Activated CD4-positive, alpha-beta T cell treated with anti-CD3 and anti-CD28 coated beads, Interleukin-2, amount 10 ng/mL, durations not matched to agents 24 days and 14 days (primary cell): ENCODE measurements at places on chromosomes 4 and X. TPM values are rescaled to one million over a fixed set of nuclear protein-coding genes. Genes with fewer than 3 reads are reported as not detected.

Gene NR0B1
- not detected in 2 replicates for total RNA-seq

Gene TRIM60
- not detected in 2 replicates for total RNA-seq

Gene KCND1
- total RNA-seq: 2.5 and 3.5 TPM in 2 replicates

- DNase-seq: no peak
These were observed 146.6 kb downstream of the AASDH start for GRCh38 chr4:56240554-56241174.

- no peak for DNase-seq
These were observed 250.3 kb upstream of the FAM47A start for GRCh38 chrX:34382416-34382815.

Gene RPS6KA6
- not detected in 2 replicates for total RNA-seq

Gene RASGEF1B
- 3.9 and 5.5 TPM in 2 replicates for total RNA-seq

DNA sequence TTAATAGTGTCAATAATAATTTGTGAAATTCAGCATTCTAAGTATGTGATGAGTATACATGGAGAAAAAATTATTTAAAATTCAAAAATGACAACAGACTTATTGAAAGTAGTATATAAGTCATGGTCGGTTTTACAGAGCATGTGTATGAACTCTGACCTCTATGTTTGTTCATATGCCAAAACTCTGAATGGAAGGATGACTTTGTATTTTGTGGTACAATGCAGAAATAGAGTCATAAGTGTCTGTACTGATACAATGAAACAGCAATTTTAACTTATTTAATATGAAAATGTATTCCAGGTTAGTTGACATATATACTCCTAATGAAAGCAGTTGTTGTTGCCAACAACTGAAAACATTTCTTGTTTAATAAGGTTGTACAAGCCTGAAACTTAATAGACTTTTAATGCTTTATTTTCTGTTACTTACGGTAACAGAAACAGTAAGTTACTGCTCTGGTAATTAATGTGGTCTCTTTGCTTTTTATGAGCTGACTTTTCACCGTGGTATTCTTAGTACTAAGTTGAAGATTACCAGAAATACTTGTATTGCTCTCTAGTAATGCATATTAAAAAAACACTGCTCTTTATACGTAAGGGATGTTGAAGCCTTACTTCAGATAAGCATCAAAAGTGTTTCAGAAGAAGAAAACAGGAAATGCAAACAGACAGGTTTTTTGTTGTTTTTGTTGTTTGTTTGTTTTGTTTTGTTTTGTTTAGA lies 1.9 kb downstream of the UBE2K start:
- no peak for DNase-seq

Gene FMR1NB
- total RNA-seq: not detected in 2 replicates

Gene PTCHD1
- total RNA-seq: not detected in 2 replicates

DNA sequence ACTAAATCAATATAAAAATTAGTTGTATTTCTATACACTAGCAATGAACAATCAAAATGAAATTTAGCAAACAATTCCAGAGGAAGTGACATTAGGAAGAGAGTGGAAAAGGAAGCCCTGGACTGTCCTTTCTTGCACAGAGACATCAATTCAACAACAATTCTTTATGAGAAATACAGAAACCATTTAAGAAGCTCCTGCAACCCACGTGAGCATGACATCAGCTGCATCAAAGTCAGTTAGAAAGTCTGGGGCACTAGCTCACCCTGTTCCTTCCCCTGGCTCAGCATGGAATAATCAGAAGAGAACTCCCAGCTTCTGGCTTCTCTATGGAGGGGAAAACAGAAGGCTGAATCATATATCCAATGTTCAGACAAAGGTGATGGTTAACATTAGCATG lies 48.6 kb upstream of the STARD8 start:
- no peak for DNase-seq

Gene ATP7A
- 7.6 and 8.1 TPM in 2 replicates for total RNA-seq

Gene TMEM150C
- not detected in 2 replicates for total RNA-seq

Gene GPR50
- total RNA-seq: not detected in 2 replicates

DNA sequence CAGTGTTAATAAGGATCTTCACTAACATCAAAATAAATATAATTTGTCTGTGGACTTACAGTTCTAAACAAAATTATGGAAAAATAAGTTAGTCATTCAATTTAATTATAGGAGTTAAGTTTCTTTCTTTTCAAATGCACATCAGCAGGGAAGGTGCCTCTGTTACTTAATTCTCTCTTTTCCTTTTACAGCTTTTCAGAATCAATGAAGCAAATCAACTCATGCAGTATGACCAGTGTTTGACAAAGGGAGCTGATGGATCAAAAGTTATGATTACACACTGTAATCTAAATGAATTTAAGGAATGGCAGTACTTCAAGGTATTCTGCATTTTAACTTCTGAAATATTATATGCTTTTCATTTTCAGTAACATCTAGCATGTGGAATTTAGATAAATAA lies 15.9 kb downstream of the HMGB2 start:
- no peak for DNase-seq

- DNase-seq: no peak
These were observed 1.4 kb downstream of the PDZD4 start for GRCh38 chrX:153828723-153829548.

DNA sequence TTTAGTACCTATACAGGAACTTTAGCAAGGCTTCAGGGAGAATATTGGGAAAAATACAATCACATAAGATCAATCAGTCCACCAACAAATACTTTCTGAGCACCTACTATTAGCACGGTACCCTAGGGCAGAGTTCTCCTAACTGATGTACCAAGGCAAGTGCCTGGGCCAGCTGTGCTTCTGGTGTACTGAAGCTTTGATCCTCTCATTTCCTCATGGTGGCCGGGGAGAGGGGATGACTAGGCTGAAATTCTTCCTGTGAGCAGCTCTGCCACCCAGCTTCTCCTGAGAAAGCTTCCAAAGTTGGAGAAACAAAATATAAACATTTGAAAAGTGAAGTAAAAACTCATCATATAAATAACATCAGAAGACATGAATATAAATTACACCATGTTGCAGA lies 49.3 kb upstream of the ATOH1 start:
- DNase-seq: no peak

Gene FRMD7
- total RNA-seq: not detected in 2 replicates

DNA sequence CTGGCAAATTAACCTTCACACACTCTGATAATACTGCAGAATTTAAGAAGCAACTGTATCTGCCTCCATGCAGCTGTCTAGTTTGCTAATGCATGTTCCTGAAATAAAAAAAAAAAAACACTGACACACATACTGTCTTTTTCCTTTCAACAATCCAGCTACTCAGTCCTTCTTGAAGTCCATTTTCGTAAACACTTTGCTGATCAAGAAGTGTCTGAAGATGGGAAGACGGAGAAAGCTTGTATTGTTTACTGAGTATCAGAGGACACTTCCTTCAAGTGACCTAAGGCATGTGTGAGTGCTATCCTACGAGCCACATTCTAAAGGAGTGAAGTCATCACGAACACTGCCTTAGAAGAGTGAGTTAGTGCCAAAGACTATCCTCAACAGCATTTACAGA lies 82.6 kb downstream of the LUZP4 start:
- DNase-seq: no peak

- no peak for DNase-seq
These were observed 197.1 kb upstream of the PDE5A start for GRCh38 chr4:119825696-119826095.

- no peak for DNase-seq
These were observed 225.8 kb upstream of the TEX13C start for GRCh38 chrX:125093852-125094251.

DNA sequence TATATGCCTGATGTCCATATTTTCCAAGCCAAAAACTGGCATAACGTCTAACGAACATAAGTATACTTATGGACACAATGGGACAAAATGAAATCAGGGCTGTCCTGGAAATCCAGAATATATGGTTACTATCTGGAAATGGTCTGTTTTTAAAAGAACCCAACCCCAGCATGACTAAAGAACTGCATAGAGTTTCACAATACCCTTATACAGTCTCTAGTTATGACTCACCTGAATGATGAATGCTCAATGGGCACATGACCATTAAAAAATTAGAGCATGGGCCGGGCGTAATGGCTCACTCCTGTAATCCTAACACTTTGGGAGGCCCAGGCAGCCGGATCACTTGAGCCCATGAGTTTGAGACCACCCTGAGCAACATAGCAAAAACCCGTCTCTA lies 31.8 kb downstream of the AMMECR1 start:
- no peak for DNase-seq

Gene PLP1
- not detected in 2 replicates for total RNA-seq

DNA sequence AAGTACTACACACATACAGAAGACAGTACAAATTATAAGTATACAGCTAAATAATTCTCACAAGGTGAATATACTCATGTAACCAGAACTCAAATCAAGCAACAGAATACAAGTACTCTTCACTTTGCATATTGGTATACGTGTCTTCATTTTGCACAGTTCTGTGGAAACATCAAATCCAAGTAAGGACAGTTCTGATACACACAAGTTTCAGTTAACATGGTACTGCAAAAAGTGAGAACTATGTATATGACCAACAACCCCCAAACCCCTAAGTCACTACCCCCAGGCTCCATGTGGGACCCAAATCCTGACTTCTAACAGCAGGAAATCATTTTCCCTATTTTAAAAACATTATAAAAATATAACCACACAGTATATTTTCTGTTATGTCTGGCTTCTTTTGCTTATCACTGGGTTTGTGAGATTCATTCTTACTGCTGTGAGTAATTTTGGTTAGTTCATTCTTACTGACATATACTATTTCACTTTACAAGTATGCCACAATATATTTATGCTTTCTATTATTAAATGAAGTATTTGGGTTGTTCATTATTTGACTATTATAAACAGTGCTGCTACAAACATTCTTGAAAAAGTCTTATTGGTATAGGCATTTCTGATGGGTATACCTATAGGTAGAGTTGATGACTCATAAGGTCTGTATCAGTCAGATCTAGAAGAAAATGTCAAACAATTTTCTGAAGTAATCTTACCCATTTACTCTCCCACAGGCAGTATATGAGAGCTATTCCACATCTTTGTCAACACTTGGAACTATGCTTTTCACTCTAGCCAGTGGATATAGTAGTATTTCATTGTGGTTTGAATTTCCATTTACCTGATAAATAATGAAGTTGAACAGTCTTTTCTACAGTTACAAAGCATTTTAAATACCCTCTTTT lies 47.0 kb downstream of the SCLT1 start:
- DNase-seq: no peak
